ENCODE measurements at places on chromosomes 6 and 20. TPM values are rescaled to one million over a fixed set of nuclear protein-coding genes. Genes with fewer than 3 reads are reported as not detected.

DNA sequence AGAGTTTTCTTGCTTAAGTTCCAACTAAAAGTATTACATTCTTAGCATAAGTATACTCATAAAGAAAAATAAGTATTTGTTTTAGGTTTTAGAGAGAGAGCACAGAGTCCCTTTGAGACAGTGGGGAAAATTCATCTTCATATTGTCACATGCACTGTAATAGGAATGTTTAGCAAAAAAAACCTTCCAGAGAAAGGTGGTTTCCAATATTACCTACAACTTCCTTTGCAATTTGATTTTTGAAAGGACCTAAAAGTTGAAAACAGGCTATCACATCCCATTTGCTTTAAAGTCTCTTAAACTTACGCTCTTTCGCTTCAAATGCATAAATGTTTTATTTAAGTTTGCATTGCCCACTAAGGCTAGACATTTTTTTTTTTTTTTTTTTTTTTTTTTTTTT, 86.4 kb downstream of the OPRM1 start:
- DNase-seq = no peak

- no peak for DNase-seq
These were observed 56.6 kb downstream of the HS3ST5 start for GRCh38 chr6:114286211-114286610.

DNA sequence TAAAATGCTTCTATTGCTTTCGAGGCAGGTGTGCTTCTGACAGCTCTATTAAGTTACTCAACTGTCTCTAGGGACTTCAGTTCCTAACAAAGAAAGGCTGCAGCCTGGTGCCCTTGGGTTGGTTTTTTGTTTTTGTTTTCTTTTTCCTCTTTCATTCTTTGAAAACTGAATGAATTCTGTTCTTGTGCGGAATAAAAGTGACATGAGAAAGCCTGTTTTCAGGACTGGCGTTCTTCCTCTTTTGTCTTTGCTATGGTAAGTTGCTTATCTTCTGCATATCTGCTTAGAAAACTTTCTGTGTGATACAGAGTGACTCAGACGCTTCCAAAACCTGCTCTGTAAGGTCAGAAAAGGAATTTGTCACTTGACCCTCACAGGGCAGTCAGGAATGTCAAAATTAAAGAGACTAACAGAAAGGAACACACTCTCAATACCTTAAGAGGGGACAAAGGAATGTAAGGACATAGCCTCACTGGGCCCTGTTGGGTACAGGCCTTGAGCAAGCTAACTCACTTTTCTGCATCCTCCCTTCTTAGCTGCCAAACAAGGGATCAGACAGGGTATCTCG, 56.2 kb upstream of the NHSL1 start:
- DNase-seq = peak; percentile 81

DNA sequence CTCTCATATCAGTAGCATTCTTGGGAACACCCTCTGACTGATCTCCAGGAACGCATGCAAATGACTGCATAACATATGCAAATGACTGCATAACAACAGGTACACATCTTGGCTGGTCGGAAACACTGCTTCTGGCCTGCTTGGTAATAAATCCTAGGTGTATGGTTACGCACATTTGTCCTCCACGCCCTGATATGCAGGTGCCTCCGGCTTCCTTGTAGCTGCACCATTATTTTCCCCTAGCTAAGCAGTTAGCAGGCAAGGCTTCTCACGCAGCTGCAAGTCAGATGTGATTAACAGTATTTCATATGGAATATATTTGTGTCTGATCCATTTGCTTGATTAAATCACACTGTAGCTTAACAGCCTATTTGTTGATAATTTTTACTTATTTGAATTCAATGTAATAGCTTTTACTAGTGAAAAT, 5.9 kb downstream of the RPS6KA2 start:
- DNase-seq = no peak

GRCh38 chr6:41379306-41379705, 43.9 kb downstream of the NCR2 start:
- no peak for DNase-seq

GRCh38 chr20:23248461-23248882, 102.1 kb upstream of the NXT1 start:
- peak; percentile 16 for DNase-seq

DNA sequence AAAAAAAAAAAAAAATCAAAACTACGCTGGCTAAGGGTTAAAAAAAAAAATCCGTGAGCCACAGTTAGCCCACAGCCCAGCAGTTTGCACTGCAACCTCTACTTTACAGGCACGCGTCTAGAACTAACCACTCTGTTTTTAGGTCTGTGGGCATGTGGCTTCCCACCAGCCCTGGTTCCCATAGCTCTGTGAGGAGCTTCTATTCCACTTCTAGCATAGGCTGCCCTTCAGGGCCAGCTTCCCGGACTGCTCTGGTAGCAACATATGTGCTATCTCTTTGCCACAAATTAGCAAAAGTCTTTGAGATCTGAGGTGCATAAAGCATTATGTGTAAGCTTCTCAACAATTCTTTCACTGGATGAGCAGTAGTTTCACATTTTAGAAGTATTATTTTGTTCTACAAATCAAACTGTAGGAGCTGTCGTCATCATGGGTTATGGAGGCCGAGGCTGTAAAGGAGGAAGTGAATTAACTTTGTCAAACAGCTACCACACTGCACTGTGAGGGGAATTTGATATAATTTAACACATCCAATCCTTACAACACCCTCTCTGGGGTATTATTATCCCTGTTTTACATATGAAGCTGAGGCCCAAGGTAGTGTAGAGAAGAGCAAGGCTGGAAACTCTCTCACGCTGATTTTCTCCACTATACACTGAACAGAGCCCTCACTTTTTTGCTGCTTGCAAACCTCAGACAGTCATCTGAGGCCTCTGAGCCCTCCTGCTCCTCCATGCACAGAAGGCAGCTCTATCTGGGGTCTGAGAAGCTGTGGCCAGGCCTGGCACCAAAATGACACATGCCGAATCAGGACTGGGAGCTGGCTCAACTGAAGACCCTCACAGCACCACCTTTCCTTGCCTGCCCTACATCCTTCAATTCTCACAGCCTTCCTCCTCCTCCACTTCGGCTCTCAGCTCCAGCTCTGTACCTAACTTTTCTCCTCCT, 35.4 kb downstream of the MAN1A1 start:
- DNase-seq = no peak

DNA sequence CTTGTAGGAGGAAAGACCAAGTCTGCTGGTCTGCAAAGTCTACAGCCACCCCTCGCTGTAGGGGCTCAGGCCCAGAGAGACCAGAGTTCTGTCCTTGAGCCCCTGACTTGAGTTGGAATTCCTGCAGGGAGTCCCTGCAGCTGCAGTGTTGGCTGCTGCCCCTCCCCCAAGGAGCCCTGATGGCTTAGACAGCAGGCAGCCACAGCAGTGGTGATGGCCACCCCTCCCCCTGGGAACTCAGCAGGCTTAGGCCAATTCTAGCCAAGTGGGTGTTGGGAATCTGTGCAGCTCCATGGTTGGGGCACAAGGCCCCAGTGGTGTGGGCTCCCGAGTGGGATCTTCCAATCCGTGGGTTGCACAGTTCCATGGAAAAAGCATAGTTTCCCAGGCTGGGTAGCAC, 345.4 kb downstream of the CD109 start:
- DNase-seq = no peak

- no peak for DNase-seq
These were observed 98.8 kb upstream of the NRN1 start for GRCh38 chr6:6105472-6106036.

DNA sequence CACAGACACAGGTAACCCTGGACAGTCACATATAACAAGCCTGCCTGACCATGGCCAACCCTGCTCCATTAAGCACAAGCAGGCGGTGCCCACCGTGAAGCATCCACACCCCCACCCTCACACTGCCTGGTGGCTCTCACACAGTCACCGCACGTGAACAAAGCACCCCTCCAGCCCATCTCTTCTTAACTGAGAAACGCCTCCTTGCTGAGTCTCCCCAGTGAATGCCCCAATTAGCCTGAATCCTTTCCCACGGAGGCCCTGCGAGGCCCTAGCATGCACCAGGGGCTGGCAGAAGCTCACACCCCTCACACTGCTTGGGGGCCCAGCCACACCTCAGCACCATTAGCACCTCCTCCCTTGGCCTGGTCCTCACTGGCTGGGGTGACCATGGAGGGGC, 72.3 kb downstream of the GRM4 start:
- no peak for DNase-seq

DNA sequence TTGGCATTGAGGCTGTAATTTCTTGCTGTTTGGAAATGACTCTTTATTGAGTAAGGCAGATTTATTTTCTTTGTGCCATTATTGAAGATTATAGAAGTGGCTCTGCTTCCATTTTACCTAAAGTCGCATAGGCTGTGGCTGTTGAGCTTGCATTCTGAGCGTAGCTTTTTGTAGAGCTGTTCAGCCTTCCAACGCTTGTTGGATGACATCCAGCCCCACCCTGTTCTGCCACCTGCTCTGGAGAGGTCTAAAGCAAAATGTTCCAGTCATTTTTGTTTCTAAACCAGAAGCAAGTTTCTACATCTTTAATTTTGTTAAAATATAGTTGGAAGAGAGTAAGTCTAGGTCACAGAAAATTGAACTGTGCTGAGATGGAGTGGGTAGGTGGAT, 24.4 kb downstream of the UST start:
- DNase-seq = no peak

DNA sequence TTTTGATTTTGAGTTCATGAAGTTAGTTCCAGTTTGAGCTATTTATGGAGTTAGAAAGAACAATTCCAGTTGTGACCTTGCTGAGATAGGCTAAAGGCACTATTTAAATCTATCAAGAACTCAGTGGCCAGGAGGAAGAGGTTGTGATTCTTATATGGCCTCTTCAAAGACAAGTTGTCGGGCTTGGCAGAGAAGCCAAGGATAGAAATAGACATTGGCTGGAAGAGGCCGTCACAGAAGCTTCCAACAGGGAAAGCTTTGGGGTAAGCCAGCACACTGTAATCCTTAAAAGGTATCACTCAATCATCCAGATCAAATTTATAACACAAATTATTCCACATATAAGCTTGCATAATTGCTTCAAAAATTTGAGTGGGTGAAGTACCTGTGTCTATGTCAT, 286.1 kb downstream of the SYNE1 start:
- DNase-seq = no peak

DNA sequence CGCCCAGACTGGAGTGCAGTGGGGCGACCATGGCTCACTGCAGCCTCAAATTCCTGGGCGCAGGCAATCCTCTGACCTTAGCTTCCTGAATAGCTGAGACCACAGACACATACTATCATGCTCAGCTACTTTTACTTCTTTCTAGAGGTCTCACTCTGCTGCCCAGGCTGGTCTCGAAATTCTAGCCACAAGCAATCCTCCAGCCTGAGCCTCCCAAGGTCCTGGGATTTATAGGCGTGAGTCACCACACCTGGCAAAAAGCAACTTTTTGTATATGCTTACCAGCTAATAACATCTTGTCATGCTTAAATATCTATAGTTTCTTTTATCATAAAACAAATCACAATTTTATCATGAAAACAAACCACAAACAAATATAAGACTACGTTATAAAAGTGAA, 23.0 kb downstream of the RNASET2 start:
- no peak for DNase-seq

- DNase-seq = no peak
These were observed 118.6 kb downstream of the LY86 start for GRCh38 chr6:6707143-6707542.

DNA sequence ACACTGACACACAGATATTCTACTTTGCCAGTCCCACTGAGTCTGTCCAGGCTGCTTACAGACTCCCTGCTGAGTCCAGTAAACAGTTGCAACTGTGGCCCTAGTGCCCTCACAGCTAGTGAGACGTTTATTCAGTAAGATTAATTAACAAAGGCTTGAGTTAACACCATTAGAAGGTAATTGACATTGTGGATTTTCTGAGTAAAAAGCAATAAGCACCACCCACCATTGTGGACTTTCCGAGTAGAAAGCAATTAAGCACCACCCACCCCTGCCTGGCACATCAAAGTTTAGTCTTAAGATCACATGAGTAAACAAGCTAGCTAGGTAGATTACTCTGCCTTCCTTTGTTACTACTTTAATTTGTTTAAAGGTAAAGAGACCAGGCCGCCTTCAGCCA, 408.6 kb upstream of the IMPG1 start:
- no peak for DNase-seq

DNA sequence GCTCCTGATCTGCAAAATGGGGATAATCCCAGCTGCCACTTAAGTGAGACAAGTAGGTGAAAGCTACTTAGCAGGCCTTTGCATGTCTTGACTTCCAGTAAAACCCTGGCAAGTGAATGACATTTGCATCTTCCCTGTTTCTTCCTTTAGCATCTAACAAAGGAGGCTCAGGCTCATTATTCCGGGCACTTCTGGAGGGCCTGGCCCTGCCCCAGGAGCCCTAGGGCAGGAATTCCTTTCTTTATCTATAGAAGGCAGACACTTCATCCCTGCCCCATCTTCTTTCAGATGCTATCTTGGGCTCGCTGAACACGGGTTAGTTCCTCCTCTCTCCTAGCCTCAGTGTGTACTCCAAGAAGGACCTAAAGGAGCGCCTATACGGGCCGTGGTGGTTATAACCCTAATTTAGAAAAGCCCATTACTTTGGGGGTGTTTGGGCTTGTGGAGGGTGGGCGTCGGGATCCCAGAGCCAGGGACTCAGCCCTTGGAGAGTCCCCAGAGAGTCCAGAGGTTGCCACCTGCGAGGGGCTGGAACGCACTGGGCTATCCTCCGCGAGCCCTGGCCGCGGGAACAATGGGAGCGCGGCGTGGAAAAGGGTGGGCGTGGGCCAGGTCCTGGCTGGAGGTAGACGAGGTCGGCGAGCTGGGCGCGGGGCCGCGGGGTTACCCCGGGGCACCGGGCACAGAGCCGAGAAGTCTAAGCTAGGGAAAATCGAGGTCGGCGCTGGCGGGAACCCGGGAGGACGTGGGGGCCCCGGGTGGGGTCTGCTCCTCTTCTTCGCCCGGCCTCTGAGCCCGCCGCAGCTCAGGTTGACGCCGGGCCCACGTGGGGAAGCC, 62.8 kb upstream of the EPB41L1 start:
- DNase-seq = no peak

- no peak for DNase-seq
These were observed 202.7 kb downstream of the ARHGAP18 start for GRCh38 chr6:129507059-129507807.

DNA sequence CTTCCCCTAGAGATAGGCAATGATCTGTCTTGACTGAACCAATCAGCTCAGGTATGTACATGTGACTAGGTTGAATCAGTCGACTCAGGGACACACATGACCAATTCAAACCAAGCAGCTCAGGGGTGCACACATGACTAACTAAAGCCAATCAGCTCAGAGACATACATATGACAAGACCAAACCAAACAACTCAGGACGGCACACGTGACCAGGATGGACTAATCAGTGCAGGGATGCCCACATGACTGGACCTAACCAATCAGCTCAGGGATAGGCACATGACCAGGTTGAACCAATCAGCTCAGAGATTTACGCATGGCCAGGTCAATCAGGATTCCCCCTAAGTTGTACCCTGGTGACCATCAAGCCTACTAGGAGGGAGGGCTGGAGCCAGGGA, 310.3 kb downstream of the CDH26 start:
- DNase-seq = no peak

VSX1 gene
- total RNA-seq = not detected

KHDC1L gene
- total RNA-seq = not detected

TGM6 gene
- total RNA-seq = not detected

APCDD1L gene
- not detected for total RNA-seq

CLVS2 gene
- total RNA-seq = not detected
